WTC11 (cell line): ENCODE measurements at places on chromosomes 12 and 14. TPM values are rescaled to one million over a fixed set of nuclear protein-coding genes. Genes with fewer than 3 reads are reported as not detected.
A peak's percentile ranks its signal among the peaks of the same experiment; 100 is the strongest.

DNA sequence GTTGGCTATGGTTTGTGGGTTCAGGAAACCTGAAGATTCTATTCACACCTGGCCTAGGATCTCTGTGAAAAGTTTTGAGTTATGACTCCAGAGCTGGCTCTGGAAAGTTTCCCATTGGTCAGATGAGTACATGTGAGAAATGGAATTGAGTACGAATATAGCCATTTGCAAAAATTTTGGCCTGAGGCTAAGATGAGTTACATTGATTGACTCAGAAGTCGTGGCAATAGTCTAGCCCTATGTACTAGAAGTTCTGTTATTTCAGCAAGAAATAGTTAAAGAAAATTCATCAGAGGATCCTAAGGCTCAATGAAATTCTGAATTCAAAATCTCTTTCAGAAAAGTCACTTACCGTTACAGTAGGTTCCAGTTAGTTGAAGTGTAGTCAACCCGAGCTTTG, 109.9 kb downstream of the PTCSC3 start:
- H3K27ac ChIP-seq, result no peak overlapping the region
- no peaks in the 10 kb centered on the region for H3K27me3 ChIP-seq
- H3K4me1 ChIP-seq, result peaks cover 5% of the 10 kb centered on the region
- H3K4me3 ChIP-seq, result no peak overlapping the region
- DNase-seq, result no peak
- H3K36me3 ChIP-seq, result no peaks in the 10 kb centered on the region

DNA sequence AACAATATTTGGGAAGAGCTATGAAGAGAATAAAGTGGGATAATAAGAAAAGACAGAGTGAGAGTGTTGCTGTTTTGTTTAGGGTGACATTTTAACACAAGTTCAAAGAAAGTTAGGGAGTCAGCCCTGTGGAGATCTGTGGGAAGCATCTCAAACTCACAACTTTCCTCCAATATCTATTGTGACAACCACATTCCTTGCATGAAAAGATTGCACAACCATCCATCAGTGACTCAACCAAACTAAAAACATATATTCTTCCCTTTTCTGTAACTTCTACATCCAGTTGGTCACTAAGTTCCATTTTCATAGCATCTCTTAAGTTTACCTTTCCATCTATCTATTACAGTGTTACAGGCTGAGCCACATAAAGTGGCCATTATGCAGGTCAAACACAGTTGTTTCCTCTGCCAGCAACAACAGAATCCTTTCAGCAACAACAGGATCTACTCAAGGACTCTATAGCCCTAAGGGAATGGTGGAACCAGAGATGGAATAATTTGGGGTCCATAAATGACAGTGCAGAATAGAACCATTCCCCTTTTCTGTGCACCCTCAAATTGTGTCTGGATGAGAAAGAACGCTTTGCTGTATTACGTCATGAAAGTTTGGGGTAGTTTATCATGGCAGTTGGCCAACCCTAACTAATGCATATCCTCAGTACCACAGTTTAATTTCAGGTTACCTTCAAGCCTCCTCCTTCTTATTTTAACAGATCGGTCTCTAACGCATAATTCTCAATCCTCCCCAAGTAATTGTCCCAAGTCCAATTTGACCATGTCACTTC, 118.8 kb downstream of the ST8SIA1 start:
- H3K27me3 ChIP-seq, result no peaks in the 10 kb centered on the region
- H3K4me1 ChIP-seq, result peaks cover 4% of the 10 kb centered on the region
- no peak for DNase-seq
- H3K27ac ChIP-seq, result no peak overlapping the region
- H3K36me3 ChIP-seq, result peaks cover 18% of the 10 kb centered on the region

DNA sequence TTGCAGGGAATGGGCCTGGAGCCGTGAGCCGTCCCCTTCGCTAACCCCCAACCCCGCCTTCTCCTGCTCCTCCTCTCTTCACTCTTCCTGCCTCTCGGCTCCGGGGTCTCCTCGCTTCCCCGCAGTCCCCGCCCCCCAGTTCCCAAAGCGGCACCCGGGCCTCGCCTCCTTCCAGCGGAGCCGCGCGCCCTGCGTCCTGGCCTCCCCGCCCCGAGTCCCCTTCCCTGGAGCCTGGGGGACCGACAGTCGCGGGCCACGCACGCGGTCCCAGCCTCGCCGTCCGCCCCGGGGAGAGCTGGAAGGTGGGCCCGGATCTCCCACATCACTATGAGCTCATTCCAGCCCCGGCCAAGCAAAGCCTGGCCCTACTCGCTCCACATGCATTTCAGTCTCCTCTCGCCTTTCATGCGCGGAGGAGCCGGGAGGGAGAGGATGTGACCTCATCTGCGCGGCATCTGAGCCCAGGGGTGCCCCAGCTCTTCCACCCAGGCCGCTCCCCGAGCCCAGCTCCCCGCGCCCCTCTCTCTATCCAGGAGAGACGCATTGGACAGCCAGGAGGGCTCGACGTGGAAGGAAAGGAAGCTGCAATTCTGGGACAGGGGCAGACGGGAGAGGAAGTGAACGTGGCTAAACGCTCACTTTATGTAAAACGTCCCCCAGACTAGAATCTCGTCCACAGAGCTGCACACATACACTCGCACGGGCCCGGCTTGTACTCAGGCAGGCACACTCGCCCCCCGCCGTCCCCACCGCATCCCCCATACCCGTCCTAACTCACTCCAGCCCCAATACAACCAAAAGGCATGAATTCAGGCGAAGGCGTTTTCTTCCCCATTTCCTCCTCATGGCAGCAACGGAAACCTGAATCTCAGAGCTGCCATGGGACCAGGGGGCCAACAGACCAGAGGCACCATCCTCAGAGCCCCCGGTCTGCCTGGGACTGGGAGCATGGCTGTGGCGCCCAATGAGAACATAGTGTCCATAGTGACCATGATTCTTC, 108.7 kb upstream of the CCND2 start:
- peak overlapping the region; percentile 64 for H3K27ac ChIP-seq
- H3K27me3 ChIP-seq, result peaks cover 20% of the 10 kb centered on the region
- peaks cover 8% of the 10 kb centered on the region for H3K36me3 ChIP-seq
- H3K4me3 ChIP-seq, result peak overlapping the region; percentile 67
- peaks cover 40% of the 10 kb centered on the region for H3K4me1 ChIP-seq
- peak; percentile 77 for DNase-seq

- H3K4me1 ChIP-seq, result peaks cover 25% of the 10 kb centered on the region
- no peak overlapping the region for H3K4me3 ChIP-seq
- no peak for DNase-seq
- H3K27me3 ChIP-seq, result no peaks in the 10 kb centered on the region
- 0 out of 2 replicates have a peak overlapping the region, but pooled peaks have one; percentile 26 for H3K27ac ChIP-seq
- H3K36me3 ChIP-seq, result no peaks in the 10 kb centered on the region
Measured at GRCh38 chr14:72452774-72453173, 441.1 kb downstream of the DPF3 start.

DNA sequence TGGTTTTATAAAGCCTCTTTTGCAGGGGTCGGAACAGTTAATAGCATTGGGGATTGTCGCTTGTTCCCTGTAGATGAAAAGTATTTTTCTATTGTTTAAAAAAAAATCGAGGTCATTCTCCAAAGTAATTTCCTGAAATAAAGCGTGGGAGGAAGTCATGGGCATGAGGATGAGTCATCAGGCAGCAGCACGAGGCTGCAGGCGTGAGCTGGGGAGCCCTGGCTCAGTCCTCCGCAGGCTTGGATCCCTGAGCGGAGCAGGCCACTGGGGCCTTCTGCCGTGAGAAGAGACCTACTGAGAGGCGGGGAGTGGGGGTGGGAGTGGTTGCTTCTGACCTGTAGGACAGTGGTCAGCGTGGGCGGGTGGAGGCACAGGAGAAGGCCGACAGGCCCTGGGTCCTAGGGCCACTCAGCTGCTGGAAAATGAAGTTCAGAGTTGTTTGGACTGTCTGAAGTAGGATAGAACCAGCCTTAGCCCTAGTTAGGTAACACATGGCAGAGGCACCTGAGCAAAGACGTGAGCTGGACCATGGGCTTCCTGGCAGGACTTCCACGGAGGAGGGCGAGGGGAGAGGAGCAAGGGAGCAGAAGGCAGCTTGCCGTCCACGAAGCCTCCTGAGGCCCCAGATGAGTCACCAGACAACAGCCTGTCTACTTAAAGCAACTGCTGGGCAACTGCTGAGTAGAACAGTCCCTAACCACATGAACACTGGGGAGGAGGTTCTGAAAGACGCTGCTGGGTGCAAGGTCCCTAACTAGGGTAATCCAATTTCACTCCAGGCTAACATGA, 21.1 kb upstream of the LGALS3 start:
- no peak overlapping the region for H3K4me3 ChIP-seq
- peak; percentile 23 for DNase-seq
- H3K27ac ChIP-seq, result no peak overlapping the region
- H3K27me3 ChIP-seq, result no peaks in the 10 kb centered on the region
- H3K4me1 ChIP-seq, result peaks cover 24% of the 10 kb centered on the region

- H3K27me3 ChIP-seq, result no peaks in the 10 kb centered on the region
- no peaks in the 10 kb centered on the region for H3K4me1 ChIP-seq
Measured at GRCh38 chr14:50030036-50030435, 86.3 kb downstream of the VCPKMT start.

- DNase-seq, result no peak
- H3K27me3 ChIP-seq, result no peaks in the 10 kb centered on the region
- no peaks in the 10 kb centered on the region for H3K4me1 ChIP-seq
- H3K27ac ChIP-seq, result no peak overlapping the region
- H3K36me3 ChIP-seq, result no peaks in the 10 kb centered on the region
Measured at GRCh38 chr12:63294327-63294632, 143.3 kb upstream of the AVPR1A start.

DNA sequence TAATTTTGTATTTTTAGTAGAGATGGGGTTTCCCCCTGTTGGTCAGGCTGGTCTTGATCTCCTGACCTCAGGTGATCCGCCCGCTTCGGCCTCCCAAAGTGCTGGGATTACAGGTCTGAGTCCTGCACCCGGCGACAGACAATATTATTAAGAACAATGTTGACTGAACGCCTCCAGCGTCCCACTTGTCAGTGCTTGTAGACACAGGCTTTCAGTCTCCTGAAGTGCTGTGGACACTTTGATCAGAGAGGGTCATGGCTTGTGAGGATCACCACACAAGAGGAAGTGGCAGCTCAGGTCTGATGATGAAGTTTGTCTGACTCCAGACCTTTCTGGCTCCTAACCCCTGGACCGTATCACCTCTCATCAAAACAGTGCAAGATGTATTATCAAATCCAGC, 114.6 kb downstream of the CHST11 start:
- H3K4me3 ChIP-seq, result no peak overlapping the region
- no peaks in the 10 kb centered on the region for H3K27me3 ChIP-seq
- peaks cover 2% of the 10 kb centered on the region; the same call in 1 of the 2 replicates for H3K4me1 ChIP-seq
- H3K27ac ChIP-seq, result no peak overlapping the region
- H3K36me3 ChIP-seq, result peaks cover 5% of the 10 kb centered on the region
- no peak for DNase-seq

GRCh38 chr12:102954134-102954533, 3.3 kb upstream of the ASCL1 start:
- no peaks in the 10 kb centered on the region for H3K36me3 ChIP-seq
- H3K4me3 ChIP-seq, result no peak overlapping the region
- DNase-seq, result no peak
- H3K4me1 ChIP-seq, result peaks cover 51% of the 10 kb centered on the region
- no peak overlapping the region for H3K27ac ChIP-seq

DNA sequence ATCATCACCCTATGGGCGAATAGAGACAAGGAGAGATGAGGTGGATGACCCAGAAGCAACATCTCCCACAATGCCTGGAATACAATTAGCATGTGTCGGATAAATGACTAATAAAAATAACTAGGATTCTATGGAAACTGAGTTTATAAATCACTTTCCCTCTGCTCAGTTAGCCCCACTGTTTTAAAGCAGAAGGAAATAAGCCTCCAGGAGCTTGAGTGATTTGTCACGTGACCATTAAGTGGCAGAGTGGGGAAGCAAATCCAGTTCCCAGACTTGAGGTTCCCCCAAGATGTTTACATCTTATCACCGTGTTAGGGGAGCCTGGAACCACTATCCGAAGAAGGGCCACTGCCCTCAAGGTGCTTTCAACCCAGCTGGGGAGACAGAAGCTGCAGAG, 136.5 kb upstream of the CCND2 start:
- no peak overlapping the region for H3K4me3 ChIP-seq
- DNase-seq, result no peak
- H3K36me3 ChIP-seq, result peaks cover 8% of the 10 kb centered on the region; the same call in 1 of the 2 replicates
- H3K27ac ChIP-seq, result peak overlapping the region; percentile 45; the same call in 1 of the 2 replicates
- H3K4me1 ChIP-seq, result peaks cover 79% of the 10 kb centered on the region
- H3K27me3 ChIP-seq, result no peaks in the 10 kb centered on the region

DNA sequence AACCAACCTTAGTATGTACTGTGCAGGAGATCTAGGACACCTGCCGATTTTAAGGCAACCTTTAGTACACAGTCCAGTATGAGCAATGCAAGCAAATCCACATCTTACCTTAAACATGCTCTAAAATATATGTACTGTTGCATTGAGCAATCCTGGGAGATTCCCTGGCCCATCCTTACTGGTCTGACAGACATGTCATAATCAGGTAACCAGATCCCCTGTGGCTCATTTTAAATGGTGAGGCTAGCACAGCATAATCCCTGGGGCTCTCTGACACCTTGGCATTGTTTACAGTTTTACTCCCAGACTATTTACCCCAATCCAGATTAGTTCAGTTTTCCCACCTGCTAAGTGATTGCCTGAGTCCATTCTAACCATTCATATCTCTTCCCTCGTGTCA, 15.1 kb downstream of the BMAL2 start:
- H3K36me3 ChIP-seq, result no peaks in the 10 kb centered on the region
- no peaks in the 10 kb centered on the region for H3K27me3 ChIP-seq
- peaks cover 46% of the 10 kb centered on the region for H3K4me1 ChIP-seq
- no peak for DNase-seq
- H3K4me3 ChIP-seq, result no peak overlapping the region

DNA sequence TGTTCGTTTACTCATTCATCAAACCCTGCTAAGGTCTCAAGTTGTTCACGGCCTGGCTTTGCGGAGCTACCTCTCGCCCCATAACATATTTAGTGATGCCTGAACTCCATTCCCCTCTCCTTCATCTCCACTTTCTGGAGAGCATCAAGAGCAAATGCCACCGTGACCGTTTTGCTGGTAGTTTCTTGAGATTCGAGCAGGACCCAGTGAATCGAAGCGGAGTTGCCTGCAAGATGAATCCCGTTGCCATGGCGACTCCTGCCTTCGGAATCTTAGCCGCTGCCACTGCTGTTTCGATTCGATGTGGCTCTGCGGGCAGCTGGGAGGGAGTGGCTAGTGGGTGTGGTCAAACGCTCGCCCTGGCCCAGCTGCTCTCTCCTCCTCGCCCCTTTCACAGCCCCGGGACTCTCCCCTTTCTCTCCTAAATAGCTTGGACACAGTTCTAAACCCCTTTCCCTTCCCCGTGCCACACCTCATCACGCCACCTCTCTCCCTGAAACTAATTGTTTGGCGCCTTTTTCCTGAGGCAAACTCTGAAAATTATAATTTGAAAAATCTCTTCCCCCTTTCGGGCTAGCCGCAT, 1.4 kb downstream of the DAAM1 start:
- peak overlapping the region; percentile 93 for H3K4me3 ChIP-seq
- peaks cover 30% of the 10 kb centered on the region for H3K27me3 ChIP-seq
- DNase-seq, result peak; percentile 92
- peak overlapping the region; percentile 74; the same call in 1 of the 2 replicates for H3K27ac ChIP-seq

HVCN1 gene
- 5.7 to 8.4 TPM (median 7.9 TPM) in 3 replicates for total RNA-seq

RTL1 gene
- total RNA-seq, result 0.05 to 0.07 TPM in 2 of 3 replicates, not detected in the other

FAM222A gene
- total RNA-seq, result 1.3 to 1.6 TPM (median 1.6 TPM) in 3 replicates

CHGA gene
- total RNA-seq, result 8.5 to 17.2 TPM (median 17.1 TPM) in 3 replicates

HOXC11 gene
- total RNA-seq, result not detected in 3 replicates
